WERI-Rb-1 (cell line): ENCODE measurements at places on chromosomes 6 and 20.

DNA sequence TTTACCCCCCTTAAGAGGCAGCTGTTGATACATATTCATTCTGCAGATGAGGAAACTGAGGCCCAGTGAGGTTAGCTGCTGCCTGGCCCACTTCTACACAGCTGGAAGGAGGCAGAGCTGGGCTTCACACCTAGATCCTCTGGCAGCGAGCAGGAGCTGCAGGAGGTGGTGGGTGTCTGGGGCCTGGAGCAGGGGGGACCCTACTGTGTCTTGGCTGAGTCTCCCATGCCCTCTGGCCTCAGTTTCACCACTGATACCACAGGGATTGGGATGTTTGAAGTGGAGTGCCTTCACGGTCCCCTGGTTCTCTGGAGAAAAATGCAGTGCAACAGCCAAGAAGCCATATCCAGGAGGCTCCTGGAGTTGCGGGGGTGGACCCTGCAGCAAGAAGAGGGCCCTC, 8.2 kb upstream of the BPIFA2 start:
- DNase-seq = no peak

DNA sequence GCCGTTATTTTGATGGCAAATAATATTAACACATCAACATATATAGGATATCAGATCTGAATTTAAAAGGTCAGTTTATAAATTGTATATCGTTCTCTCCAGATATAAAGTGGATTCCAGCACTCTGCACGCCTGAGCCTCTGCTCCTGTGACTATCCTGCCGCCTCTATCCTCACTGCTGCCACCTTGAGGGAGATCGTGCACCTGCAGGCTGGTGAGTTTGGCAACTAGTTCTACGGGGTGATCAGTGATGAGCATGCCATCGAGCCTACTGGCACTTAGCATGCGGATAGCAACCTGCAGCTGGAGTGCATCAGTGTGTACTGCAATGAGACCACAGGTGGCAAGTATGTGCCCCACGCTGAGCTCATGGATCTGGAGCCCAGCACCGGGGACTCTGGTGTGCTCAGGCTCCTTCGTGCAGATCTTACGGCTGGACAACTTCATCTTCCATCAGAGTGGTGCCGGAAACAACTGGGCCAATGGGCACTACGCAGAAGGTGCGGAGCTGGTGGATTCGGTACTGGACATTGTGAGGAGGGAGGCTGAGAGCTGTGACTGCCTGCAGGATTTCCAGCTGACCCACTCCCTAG, 84.9 kb downstream of the FBXO5 start:
- DNase-seq = peak; percentile 76

GRCh38 chr20:1651268-1652058, 6.1 kb downstream of the SIRPG start:
- DNase-seq = no peak

GRCh38 chr20:37447688-37448087, 73.4 kb upstream of the NNAT start:
- no peak for DNase-seq

GRCh38 chr20:44104798-44105517, 82.0 kb downstream of the JPH2 start:
- no peak for DNase-seq

- no peak for DNase-seq
Measured at GRCh38 chr6:80974579-80974978, 777.9 kb downstream of the TENT5A start.

- no peak for DNase-seq
Measured at GRCh38 chr6:148803979-148804378, 57.1 kb downstream of the UST start.

DNA sequence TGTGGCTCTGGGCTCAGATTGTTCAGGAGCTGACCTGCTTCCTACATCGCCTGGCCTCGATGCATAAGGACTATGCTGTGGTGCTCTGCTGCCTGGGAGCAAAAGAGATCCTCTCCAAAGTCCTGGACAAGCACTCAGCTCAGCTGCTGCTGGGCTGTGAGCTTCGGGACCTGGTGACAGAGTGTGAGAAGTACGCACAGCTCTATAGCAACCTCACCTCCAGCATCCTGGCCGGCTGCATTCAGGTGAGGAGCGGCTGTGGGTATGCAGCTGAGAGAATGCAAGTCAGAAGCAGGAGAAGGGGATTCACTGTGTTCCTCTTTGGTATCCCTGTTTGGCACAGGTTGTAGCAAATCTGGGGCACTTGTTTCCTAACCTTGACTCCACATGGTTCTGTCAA, 17.9 kb downstream of the CUL9 start:
- no peak for DNase-seq

DNA sequence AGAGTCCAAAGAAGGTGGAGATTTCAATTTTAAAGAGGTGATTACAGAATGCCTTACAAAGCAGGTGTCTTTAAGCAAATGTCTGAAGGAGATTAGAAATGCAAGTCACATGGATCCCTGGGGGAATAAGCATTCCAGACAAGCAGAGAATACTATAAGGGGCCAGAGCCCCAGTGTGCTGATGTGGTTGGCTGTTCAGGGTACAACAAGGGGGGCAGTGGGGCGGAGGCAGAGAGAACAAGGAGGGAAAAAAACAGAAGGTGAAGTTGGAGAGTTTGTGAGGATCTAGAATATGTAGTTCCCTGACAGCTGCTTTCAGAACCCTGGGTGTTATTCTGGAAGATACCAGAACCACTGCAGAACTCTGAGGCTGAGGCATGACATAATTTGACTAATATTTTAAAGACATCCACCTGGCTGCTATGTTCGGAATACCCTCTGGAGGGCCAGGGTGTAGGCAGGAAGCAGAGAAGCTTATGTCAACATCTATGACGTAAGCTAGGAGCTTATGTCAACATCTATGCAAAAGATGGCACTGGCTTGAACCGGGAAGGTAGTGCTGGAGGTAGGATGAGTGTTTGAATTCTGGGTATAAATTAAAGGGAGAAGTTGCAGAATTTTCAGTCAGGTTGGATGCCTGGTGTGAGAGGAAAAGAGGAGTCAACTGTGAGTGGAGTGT, 276.3 kb upstream of the AGPAT4 start:
- no peak for DNase-seq

DNA sequence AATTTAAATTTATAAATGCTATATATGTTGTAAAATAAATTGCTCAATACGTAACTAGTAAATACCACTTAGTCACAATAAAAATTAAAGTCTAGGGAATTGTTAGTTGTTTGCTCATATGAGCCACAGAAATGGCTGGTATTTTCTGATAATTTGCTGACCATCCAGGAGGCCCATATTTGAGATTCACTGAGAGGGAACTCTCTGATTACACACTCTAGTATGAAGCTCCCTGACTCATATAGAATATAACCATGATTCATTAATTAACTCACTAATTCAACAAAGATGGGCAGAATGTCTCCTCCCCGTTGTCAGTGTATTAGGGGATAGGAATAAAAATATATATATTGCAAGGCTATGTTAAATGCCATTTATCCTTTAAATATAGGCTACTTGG, 46.6 kb upstream of the TMEM30A start:
- DNase-seq = no peak

DNA sequence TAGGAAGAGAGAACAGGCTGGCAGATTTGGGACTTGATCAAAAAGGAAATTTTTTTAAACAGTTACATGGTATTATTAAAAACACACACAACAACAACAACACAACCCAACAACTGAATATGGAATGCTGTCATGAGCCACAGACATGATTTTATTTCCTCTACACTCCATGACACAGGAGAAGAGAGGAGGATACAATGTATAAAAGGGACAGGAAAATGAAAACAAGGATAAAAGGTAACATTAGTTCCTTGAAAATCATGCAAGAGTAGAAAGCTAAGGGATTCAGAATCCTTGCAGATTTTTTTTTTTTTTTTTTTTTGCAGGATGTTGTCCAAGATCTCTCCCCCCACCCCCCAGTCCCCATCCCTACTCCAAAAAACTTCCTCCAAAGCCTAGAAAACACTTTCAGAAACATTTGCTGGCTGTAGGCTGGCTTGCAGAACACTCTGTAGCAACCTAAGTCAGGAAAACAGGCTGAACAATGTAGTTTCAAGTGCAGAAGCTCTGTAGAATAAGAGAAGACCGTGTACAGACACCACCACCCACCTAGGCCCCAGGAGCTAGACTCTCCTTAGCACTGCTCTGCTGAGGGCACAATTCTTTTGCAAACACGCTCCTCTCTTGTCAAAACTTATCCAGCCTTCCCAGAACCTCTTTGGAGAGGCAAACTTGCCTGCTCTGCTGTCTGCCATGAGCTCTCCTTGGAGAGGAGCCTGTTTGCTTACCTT, 845 bp downstream of the ZMYND8 start:
- DNase-seq = no peak

- DNase-seq = no peak
Measured at GRCh38 chr20:24977336-24977735, 15.2 kb downstream of the APMAP start.

DNA sequence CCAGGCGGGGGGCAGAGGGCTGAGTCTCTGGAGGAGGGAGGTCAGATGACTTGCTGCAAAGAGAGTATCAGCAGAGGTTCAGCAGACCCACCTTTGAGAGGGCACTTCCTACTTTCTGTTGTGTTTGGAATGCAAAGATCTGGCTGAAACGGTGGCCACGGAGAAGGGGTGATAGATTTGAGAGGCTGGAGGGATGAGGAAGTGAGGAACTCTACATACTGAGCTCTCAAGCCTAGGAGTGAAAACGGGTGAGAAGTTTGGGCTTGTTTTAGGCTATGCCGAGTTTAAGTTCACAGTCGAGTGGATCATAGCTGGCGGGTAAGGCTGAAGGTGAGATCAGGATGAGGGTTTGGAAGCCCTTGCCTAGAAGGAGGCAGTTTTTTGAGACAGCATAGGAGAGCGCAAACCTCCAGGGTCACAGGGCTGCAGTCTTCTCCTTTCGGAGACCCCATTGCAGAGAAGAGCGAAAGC, 477 bp upstream of the ITPA start:
- no peak for DNase-seq

- DNase-seq = no peak
Measured at GRCh38 chr20:58990651-58991445, 9.8 kb downstream of the NELFCD start.

DNA sequence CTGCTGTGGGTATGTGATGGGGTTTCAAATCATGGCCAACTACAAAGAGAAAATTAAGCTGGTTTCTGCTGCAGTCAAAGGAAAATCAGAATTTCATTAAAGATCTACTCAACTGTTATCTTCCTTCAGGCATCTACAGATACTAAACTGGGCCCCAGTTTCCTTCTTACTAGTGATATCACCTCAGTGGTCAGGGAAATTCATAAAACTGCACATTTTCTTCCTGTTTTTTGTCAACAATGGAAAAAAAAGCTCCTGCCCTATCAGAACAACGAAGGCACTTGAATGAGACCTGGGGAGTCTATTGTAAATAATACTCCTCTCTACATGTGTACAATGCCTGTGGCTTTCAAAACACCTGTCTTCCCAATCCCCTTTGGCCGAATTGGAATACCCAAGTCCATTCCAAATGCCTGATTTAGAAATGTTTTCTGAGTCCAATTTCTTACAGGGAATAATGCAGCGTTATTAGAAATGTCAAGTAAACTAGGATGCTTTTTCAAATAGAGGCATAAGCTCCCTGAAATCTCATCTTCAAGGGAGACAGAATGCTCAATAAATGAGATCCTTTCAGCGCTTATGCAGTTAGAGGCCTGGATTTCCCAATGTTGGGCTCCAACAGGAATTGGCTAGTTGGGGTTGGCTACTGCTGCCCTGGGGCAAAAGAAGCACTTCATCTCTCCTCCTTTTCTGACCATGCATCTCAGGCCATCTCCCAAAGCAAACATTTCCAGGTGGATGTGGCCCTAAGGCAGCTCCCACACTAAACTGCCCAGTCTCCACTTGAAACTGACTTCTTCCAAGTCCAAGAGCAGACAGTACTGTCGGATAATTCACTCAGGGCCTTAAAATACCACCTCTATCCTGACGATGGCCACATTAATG, 143.3 kb downstream of the NFATC2 start:
- no peak for DNase-seq

DNA sequence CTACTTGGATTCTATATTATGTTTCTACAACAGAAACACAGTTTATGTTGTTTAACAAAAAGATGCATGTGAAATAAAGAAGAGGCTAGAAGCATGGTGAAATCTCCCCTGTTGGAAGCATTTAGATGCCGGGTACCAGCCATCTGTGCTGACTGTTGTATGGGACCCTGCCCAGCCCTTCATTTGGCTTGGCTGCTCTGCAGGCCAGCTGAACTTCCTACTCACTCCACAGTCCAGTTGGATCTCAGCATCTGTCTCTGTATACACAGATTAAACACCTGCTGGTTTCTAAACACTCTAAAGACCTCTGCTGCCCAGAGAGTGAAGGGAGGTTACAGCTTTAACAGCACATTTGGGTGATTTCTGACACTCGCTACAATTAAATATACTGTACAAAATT, 228.3 kb downstream of the SLC35F1 start:
- no peak for DNase-seq

- DNase-seq = no peak
Measured at GRCh38 chr6:156163311-156163710, 613.9 kb upstream of the ARID1B start.

GRCh38 chr6:8237668-8238067, 135.3 kb upstream of the EEF1E1 start:
- DNase-seq = no peak

GRCh38 chr6:163287626-163288025, 126.9 kb upstream of the QKI start:
- no peak for DNase-seq
